ENCODE measurements at places on chromosomes 13 and 19.

- DNase-seq = no peak
These were observed 43.1 kb downstream of the ZNF726 start for GRCh38 chr19:23957660-23958281.

DNA sequence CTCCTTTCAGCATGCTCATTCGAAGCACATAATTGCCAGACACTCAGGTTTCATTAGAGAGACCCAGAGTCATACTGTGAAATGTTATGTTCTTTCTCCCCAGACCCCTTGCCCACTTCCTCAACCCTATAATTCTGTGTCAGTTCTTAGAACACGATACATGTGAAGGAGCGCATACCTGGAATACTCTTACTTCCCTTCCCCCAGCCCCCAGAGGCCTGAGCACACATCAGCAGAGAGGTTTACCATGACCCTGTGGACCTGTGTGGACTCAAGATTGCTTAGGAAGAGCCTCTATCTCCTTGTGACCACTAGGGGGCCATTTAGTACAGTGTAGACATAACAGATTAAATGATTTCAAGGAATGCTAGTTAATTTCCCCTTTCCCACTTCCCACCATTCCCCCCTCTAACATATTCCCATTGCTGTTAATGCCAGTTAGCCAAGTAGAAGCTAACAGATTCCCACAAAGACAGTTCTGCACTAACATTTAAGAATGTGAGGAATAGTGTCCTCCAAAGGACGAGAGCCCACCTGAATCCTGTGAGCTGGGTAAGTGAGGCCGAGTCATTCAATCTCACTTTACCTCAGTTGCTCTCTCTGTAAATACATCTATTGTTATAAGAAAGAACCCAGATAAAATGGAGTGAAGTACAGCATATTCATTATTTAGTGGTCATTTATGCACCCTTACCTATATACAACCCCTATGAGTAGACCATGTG lies 154.2 kb upstream of the MAB21L1 start:
- no peak for DNase-seq

GRCh38 chr13:21846605-21847004 lies 175.7 kb downstream of the FGF9 start:
- DNase-seq = no peak

- DNase-seq = no peak
These were observed 115.4 kb downstream of the MRPL57 start for GRCh38 chr13:21291840-21292239.

DNA sequence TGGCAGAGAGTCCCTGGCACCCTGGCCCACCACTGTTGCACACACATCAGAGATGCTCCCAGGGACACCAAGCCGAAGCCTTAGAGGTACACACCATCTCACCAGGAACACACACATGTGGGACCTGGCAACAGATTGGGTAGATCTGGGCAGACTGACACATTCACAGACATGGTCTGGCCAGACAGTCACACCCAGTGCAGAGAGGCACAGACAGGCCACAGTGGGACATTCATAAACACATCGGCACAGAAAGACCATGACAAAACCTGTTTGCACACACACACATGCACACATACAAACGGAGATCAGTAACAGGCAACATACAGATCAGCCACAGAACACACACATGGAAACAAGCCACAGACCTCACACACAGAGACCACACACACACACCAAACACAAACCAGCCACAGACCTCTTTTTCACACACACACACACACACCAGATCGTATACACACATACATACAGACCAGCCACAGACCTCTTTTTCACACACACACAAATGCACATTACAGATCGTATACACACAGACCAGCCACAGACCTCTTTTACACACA lies 6.3 kb upstream of the JUNB start:
- DNase-seq = no peak

DNA sequence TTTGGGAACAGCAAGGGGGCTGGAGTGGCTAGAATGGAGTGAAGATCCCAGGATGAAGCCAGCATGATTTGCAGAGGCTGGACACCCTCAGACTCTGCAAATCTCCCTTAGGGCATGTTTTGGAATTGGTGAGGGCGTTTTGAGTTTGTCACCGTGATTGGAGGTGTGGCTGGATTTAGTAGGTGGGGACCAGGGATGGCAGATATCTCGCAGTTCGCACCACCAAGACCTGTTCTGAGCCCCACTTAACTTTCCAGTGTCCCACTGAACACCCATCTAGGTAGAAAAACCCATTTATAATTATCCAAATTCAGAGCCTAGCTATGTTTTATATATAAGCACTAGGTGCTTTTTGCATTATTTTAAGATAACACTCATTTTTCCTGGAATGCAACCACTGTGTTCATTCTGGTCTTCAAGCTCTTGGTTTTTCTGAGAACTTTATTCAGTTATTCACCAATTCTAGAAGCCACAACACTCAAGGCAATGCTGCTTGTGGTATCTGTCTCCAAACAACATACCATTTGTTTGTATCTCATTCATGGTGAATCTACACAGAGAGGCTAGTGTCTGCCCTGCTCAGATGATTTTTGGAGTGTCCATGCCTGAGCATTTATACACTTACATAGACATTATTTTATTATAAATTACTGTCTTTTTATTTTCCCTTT lies 3.0 kb upstream of the NANOS2 start:
- DNase-seq = no peak

GRCh38 chr13:69423844-69424243 lies 683.8 kb upstream of the ATXN8OS start:
- DNase-seq = no peak

GRCh38 chr19:30856786-30857185 lies 484.6 kb downstream of the ZNF536 start:
- DNase-seq = no peak

DNA sequence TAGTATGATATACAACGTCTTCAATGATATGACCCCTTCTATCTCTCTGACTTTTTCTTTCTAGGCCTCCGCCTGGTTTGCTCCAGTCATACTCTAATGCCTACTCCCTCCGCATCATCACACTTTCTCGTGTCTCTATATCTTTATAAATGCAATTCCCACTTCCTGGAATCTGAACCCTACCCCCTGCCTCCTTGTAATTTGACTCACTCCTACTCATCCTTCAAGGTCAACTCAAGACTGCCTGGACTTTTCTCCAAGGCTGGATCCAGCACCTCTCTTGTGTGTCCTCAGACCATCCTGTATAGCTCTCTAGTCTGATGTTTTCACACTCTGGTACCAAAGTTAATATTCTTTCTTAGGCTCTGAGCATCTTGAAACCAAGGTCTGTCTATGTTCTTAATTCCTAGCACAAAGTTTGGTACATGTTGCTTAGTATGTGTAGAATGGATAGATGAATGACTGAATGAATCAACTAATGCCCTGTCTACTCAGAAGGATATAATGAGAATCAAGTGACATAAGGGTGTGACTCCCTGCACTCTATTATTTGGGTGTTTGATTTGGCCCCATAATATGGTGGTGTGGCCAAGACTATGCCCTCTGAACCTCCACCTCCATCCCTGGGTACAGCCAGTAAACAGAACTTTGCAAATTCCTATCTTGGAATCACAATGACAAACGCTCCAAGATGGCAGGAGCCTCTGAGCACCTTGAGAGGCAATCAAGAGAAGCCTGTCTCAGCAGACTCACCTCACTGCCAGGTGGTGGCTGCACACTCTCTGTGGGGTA lies 74.3 kb upstream of the SERP2 start:
- DNase-seq = no peak

- DNase-seq = no peak
These were observed 138.6 kb downstream of the KCNRG start for GRCh38 chr13:50153876-50154275.

- DNase-seq = peak; percentile 53
These were observed 3.4 kb downstream of the DMKN start for GRCh38 chr19:35509861-35510625.

- DNase-seq = no peak
These were observed 1.4 kb downstream of the ZNF575 start for GRCh38 chr19:43534305-43534815.

GRCh38 chr13:110756219-110756631 lies 42.7 kb downstream of the ING1 start:
- no peak for DNase-seq

DNA sequence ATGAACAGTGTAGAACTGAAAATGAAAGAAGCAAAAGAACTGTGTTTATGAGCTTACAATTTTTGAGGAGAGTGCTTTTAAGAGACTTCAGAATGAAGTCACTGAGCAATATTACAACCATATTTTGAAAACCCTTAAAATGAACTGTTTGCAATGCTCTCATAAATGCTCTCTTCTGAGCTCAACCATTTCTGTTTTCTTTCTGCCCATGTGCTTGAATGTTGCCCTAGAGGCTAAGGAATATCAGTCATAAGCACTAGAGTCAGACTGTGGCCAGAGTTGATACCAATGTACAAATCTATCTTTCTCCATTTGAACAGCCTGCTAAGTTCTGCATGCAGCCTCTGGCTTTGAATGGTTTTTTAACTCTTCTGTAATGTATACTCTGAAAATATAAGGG lies 1092.8 kb downstream of the PCDH9 start:
- DNase-seq = no peak

DNA sequence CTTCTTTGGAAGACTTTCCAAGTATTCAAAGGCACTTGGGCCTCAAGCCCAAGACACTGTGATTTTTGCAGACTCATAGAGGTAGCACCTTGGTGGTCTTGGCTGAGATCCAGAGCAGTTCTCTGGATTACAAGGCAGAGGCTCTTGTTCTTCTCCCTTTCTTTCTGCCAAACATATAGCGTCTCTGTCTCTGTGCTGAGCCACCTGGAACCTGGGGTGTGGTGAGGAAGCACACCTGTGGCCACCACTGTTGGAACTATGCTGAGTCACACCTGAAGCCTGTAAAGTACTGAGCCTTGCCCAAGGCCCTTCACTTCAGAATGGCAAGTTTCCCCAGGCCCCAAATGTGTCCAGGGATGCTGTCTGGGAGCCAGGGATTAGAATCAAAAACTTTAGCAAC lies 127.5 kb downstream of the FREM2 start:
- no peak for DNase-seq

GRCh38 chr13:40984668-40985366 lies 34.3 kb downstream of the ELF1 start:
- DNase-seq = no peak

DNA sequence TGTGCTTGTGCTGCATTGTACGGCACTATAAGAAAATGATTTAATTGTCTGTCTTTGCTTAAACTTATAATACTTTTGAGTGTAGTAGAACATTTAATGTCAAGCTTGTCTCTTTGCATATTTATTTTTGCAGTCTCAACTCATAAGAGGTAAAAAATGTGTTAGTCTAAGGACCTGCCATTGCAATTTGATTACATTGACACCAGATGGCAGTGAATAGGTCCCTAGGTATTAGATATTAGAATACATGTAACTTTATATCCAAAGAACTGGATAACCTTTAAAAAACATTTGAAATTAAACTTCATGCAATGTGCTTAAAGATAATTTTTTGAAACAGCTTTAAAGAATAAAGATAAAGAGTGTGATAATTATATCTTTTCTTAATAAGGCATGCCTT lies 1421.3 kb downstream of the OLFM4 start:
- no peak for DNase-seq

DNA sequence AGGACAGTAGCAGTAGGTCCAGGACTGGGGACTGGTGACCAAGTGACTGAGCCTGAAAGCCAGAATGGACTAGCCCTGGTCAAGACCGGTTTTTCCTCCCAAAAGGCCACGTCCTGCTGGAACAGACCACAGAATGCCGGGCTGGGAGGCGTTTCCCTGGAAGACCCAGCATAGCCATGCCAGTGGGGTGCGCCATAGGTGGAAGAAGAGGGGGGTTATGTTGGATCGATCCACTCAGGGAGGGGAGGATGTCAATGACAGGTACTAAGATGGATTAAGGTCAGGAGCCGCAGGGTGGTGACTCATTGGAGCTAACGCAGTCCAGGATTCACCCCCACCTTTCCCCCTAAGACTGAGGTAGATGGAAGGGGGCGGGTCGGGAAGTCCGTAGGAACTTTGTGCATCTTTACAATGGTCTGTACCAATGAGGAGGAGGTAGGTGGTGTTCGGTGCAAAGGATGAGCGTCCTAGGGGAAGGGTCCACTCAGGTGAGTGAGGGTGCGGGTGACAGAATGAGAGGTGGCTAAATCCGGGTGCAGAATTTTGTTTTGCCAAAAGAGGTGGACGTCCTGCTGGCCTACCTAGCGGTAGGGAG lies 21.0 kb downstream of the VASP start:
- DNase-seq = no peak

DNA sequence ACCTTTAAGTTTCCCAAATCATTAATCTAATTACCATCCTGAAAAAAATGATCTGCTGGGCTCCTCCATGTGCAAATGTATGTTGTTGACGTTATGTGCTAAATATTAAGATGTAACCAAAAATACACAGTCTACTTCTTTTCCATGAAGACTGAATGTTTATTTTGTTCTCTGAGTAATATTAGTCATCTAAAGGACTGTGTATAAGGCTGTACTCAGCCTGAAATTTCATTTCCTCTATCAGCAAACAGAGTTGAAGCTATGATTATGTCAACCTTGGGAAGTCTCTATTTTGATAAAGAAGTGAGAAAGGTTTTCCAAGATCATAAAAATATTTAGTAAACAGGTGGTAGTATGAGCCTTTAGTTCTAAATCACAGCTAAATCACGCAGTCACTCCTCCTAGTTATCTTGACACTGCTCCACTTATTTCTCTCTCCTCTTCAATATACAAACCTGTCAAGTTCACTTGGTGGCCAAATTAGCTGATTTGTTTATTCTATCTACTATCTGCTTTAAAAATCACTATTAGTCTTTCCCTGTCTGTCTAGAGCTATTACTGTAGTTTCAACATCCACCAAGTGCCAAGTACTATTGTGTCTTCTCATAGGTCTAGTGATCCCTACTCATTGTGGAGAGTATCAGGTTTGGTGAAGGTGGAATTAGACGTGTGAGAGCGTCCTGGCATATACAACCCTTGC lies 211.7 kb upstream of the STARD13 start:
- no peak for DNase-seq

GRCh38 chr13:44906230-44906629 lies 83.0 kb downstream of the NUFIP1 start:
- DNase-seq = no peak

DNA sequence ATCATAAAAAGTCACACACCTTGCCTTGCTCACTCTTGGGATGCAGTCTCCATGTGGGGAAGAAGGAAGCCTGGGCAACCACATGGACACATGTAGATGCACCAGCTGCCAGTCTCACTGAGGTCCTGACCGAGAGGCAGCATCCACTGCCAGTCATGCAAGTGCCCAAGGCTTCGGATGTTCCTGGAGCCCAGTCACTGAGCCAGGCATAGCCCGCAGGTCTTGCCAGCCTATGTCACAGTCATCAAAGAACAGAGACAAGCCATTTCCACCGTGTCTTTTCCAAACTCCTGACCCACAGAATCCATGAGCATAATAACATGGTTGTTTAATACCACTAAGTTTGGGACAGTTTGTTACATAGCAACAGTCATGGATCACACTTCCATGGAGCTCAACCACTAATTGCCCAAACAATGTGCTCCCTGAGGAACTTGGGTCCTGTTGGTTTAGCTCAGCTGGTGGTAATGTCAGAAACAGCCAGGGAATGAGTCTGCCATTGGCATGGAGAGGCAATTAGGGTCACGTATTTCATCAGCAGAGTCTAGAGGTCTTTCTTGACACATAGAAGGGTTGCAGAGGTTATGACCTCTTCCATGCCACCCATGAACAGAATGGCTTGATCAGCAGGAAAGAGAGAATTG lies 21.5 kb downstream of the STARD13 start:
- DNase-seq = no peak
